ENCODE measurements at places on chromosomes 3 and 15.

- DNase-seq: no peak
These were observed 156.5 kb downstream of the RYR3 start for GRCh38 chr15:33467146-33467815.

- no peak for DNase-seq
These were observed 148.7 kb downstream of the GBE1 start for GRCh38 chr3:81612768-81613167.

DNA sequence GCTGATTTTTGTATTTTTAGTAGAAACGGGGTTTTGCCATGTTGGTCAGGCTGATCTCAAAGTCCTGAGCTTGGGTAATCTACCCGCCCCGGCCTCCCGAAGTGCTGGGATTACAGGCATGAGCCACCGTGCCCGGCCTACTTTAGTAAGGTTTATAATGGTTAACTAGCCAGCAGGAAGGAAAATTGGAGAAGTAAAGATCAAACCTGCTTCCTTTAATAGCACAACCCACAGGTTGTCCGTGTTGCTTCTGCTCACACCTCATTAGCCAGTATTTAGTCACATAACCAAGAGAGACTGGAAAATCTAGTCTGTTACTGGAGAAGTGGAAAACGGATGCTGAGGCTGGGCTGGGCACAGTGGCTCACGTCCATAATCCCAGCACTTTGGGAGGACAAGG lies 51.9 kb upstream of the TBL1XR1 start:
- no peak for DNase-seq

GRCh38 chr15:26235864-26236263 lies 372.7 kb upstream of the ATP10A start:
- no peak for DNase-seq

GRCh38 chr15:85748729-85749128 lies 46.0 kb downstream of the KLHL25 start:
- no peak for DNase-seq

DNA sequence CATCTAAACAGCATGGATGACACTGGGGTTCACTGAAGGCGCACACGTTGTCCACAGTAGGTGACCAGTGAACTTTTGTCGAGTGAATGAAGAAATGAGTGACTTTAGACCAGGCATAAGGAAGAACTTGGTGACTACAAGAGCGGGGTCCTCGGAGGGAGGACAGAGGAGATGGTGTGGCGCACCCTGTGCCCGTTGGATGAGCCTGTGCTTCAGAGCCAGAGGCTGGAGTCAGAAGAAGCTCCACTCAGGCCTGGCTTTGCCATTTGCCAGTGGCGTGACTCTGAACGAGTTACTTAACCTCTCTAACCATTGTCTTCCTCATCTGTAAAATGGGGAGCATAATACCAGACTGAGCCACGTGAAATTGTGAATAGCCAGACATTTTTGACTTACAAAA lies 42.2 kb downstream of the MUC4 start:
- DNase-seq: no peak
